Inflammatory macrophage (primary cell): ENCODE measurements at places on chromosomes 6 and 20.

DNA sequence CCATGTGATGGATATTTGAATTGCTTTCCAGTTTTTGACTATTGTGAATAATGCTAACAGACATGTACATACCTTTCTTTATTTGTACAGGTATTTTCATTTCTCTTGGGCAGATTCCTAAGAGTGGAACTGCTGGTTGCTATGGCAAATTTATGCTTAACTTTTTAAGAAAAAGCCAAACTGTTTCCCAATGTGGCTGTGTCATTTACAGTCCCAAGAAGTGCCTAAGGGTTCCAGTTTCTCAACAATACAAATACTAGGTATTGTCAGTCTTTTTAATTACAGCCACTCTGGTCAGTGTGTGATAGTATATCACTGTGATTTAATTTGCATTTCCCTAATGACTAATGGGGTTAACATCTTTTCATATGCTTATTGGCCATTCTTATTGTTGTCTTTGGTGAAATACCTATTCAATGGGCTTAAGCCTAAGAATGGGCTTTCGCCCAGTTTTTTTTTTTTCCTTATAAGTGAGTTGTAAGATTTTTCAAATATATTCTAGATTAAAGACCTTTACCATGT, 10.3 kb downstream of the REPS1 start:
- DNase-seq, result no peak

- no peak for DNase-seq
Observed at GRCh38 chr6:145733810-145734209, 1.5 kb downstream of the EPM2A start.

- no peak for DNase-seq
Observed at GRCh38 chr6:107185391-107185970, 70.2 kb upstream of the BEND3 start.

GRCh38 chr20:32603046-32603726, 18.1 kb upstream of the NOL4L start:
- DNase-seq, result peak; percentile 90

GRCh38 chr6:11732036-11732631, 46.5 kb downstream of the ADTRP start:
- DNase-seq, result peak; percentile 99

GRCh38 chr6:95767897-95768463, 190.6 kb downstream of the MANEA start:
- no peak for DNase-seq

GRCh38 chr6:37221585-37222124, 35.9 kb upstream of the TBC1D22B start:
- no peak for DNase-seq

GRCh38 chr6:81997090-81997926, 244.8 kb upstream of the TENT5A start:
- DNase-seq, result peak; percentile 61

- no peak for DNase-seq
Observed at GRCh38 chr6:5462856-5463255, 201.5 kb downstream of the FARS2 start.

DNA sequence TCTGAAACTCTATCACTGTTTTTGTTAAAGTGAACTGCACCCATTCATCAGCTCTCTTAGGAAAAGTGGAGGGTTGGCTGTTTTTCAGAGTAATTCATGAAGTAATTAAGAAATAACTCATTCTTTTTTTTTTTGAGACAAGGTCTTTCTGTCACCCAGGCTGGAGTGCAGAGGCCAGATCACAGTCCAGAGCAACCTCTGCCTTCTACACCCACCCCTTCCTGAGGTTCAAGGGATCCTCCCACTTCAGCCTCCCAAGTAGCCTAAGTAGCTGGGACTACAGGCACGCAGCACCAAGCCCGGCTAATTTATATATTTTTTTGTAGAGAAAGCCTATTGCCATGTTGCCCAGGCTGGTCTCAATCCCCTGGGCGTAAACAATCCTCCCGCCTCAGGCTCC, 2.6 kb downstream of the ZNFX1 start:
- DNase-seq, result peak; percentile 11

- no peak for DNase-seq
Observed at GRCh38 chr6:156517088-156517487, 260.1 kb upstream of the ARID1B start.

- no peak for DNase-seq
Observed at GRCh38 chr6:74573613-74574012, 632.2 kb downstream of the COL12A1 start.

DNA sequence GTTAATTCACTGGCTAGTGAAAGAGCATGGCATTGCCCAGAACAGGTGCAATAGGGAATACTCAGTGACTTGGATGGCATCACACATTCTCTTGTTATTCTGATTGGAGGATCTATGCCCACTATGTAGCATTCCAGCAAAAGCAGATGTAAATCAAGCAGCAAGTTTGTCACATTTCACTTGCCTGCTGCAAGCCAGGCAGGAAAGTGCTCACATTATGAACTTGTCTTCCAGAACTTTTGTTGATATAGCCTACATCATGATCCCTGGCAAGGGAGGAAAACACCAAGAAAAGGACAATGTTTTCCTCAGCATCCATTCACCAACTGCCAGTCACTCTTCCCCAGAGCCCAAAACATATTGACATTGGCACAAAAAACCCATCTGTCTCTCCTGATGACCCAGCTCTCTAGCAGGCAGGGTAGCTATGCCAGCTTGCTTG, 77.8 kb downstream of the ARHGAP18 start:
- DNase-seq, result no peak

GRCh38 chr6:149095842-149096241, 221.7 kb upstream of the TAB2 start:
- DNase-seq, result no peak

DNA sequence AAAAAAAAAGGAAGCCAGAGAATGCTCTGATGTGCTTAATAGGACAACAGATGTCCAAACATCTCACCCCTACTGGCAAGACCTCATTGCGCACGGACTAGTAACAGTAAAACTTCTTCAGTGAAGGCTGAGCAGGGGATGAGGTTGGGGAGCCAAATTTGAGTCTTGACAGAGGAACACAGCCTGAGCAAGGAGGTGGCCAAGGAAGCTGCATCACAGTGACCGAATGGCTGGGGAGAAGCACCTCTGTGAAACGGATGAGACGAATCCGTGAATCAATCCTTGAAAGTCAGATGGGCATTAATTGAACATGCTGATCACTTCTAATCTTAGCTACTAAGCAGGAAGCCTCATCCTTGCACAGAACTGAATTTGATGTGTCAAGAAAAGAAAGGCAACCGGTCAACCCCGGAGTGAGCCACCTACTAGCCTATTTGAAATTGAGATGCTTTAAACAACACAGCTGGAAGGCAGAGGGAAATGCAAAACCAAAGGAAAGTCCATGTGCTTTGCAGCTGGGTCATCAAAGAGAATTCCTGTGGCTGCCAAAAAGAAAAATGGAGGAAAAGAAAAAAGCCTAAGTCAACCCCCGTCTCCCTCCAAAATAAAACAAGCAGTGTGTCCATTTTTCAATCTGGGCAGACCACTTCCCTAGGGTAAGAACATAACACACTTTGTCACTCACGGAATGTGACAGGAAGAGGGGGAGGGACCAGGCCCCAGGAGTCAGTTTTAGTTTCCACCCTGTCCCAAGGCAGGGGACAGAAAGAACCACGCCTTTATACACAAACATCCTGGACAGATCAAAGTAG, 29.5 kb downstream of the PXDC1 start:
- no peak for DNase-seq

- DNase-seq, result no peak
Observed at GRCh38 chr6:44057931-44058616, 69.2 kb downstream of the MRPL14 start.

DNA sequence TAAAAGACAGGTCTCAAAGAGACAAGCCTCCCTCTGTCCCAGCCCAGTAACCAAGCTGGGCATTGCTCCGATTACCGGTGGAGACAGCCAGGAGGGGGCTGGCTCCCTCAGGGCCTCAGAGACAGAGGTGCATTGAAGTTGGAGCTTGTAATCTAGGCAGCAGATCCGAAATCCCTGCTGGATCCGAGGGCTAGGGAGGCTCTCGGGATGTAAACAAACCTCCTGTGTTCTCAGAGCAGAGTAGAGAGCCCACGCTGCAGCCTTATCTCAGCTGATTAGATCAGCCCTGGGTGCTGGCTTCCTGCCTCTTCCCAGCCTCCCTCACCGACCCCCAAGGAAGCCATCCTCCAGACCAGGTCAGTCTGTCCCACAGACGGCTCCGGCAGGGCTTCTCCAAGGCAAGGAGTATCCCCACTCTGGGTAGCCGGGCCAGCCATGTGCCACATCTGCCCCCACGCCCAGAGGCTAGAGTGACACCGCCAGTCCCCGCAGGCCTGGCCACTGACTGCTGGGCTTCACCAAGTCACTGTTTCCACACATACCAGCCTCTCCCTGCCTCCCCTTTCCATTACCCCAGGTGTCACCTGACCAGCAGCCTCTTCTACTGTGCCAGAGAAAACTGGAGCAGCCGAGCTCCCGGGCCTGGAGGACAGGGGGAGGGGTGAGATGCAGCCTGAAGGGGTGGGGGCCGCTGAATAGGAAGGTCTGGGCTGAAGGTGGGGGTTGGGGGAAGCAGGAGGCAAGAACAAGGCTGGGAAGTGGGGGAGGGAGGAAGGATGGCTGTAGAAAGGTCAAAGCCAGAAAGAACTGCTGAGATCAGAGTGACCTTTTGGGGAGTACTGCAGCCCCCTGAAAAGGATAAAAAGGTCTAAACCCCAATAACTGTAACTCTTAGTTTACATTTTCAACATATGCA, 6.0 kb downstream of the SDC4 start:
- DNase-seq, result no peak

GRCh38 chr6:90068703-90069523, 174.6 kb downstream of the GJA10 start:
- DNase-seq, result no peak
